ENCODE measurements at places on chromosomes 6 and 20.

- no peak for DNase-seq
These were observed 100.0 kb upstream of the CARMIL1 start for GRCh38 chr6:25179051-25179778.

DNA sequence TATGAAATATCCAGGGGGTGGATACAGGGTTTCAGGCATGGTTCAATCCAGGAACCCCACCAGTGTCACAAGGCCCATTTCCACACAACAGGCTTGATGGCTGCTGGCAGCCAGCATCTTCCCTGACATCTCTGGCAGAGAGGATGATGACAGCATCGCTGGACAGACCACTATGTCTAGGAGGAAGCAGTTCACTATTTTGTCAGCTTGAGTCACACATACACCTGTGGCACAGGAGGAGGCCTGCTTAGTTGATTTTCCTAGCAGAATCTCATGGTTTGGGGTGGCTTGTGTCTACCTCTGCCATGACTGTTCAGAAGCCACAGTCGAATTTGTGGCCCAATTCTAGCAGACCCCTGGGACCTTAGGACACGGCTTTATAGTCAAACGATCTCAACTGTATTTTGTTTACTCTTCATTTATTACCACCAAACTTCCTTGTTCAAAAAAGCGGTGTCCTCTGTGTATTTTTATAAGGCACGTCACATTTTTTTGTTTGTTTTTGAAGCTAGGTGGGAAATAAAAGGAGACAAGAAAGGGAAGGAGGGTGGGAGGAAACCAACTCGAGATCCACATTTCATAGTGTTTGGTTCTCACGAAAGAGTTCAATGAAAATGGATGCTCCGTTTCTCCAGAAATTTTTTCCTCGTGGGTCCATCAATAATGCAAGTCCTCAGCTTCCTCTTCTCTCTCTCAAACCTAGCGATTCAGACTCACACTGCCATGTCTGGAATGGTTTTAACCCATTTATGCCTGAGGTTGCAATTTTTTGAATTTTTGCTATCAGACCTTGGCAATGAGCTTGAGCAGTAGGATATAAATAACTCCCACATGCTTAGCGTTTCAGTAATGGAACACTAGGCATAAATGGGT is 94.4 kb downstream of the TOX2 start:
- DNase-seq, result no peak

- no peak for DNase-seq
These were observed 70.8 kb upstream of the FOXC1 start for GRCh38 chr6:1538810-1539478.

DNA sequence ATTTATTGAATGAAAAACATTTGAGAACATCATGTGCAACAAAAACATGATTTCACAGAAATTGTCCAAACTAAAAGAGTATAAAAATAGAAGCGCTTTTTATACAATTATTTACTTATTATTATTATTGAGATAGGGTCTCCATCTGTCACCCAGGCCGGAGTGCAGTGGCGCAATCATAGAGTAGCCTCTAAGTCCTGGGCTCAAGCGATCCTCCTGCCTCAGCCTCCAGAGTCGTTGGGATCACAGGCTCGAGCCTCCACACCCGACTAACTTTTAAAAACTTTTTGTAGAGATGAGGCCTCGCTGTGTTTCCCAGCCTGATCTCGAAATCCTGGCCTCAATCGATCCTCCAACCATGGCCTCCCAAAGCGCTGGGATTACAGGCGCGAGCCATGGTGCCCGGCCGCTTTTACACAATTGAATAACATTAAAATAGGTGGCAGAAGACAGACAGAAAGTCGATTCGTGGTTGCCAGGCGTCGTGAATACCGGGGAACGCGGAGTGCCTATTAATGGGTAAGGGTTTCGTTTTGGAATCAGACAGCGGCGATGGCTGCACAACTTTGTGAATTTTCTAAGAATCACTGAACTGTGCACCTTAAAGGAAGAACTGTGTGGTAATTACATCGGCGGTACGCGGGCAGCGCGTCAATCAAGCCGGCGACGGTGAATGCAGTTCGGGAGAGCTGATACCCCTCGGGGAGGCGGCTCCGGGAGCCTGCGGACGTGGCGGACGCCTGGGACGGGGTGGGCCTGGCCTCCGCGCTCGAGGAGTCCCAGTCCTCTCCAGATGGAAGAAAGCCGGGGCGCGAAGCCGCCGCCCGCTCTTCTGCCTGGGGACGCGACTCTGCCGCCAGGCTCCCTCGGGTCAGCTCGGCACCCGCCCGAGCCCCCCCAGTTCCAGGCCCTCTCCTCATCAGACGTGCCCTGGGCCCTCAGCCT is 807 bp downstream of the TBC1D20 start:
- peak; percentile 43 for DNase-seq

DNA sequence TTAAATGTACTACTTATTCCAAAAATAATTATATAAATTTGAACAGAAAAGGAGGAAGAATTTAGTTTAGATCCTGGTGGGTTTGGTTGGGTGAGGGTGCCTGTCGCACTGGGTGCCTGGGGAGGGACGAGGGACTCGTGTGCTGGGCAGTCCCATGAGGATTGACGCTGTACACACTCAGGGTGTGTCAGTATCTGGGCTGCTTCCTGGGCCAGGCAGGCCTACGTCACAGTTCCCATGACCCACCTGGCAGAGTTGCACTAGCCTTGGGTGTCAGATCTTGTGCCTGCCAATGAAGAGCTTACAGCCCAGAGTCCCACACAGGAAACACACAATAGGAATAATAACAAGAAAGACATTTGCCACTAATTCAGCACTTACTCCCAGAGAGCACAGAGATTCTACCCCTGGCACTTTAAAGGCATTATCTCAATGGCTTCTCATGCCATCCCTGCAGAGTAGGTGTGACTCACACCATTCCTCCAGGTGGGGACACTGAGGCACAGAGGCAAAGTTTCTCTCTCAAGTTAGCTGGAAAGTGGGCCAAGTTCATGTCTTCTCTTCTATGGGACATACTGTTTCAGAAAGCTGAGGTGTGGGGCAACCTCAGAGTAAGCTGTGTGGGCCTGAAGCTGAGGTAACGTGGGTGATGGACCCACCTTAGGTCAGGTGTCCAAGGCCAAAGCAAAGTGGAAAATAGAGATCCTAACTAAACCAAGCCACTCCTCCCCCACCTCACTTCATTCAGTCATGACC is 1.3 kb upstream of the SDCBP2 start:
- peak; percentile 30 for DNase-seq

DNA sequence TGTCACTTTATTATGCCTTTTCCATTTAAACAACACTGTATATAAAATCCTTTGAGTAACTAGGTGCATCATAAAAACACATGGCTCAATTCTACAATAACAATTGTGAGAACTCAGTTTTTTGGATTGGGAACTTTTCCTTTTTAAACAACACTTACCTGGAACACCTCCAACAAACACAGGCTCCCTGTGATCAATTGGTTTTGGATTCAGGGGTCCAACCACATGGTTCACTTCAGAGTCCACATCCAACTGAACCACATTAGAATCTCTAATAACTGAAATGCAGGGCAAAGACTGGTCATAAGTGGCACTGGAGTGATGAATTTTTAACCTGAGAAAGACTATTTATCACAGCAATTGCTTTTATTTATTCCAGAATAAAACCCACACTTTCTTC is 26.5 kb downstream of the FAM229B start:
- no peak for DNase-seq

DNA sequence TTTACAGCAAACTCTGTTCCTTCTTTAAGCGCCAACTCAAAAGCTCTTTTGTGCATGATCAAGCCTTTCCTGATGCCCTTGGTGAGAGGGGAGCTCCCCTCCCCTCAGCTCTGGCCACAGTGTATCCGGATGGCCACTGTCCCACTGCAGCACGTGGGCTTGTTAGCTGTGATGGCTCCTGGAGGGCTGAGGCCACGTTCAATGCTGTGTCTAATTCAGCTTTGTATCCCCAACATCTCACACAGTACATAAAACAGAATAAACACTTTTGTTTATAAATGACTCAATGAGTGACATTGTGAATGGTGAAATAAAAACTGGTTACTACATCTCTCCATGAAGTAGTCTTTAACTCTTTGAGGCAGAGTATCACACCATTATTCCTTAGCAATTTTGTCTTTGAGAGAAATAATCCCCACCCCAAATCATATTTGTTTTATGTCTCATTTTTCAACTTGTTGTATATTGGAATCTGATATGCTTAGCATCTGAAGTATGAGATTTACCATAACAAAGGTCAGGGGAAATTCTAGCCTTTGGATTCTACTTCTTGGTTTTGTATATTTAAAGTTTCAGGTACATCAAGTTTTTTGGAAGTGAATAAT is 44.5 kb downstream of the EDN1 start:
- no peak for DNase-seq

DNA sequence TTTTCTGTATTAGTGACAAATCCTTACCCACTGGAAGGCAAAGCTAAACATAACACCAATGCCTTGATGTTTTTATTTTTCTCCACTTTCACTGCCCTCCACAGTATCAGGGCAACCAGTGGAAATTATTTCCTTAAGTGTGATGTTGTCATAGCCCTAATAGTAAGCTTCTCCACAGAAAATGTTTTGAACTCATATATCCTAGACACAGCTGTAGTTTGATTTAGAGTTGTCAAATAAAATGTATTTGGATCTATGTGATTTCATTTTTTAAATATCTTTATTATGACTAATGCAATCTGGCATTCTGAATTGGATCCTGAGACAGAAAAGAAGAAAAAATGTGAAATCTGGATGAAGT is 70.9 kb upstream of the UFL1 start:
- no peak for DNase-seq

- DNase-seq, result no peak
These were observed 138.5 kb downstream of the MRPL14 start for GRCh38 chr6:43988801-43989200.

DNA sequence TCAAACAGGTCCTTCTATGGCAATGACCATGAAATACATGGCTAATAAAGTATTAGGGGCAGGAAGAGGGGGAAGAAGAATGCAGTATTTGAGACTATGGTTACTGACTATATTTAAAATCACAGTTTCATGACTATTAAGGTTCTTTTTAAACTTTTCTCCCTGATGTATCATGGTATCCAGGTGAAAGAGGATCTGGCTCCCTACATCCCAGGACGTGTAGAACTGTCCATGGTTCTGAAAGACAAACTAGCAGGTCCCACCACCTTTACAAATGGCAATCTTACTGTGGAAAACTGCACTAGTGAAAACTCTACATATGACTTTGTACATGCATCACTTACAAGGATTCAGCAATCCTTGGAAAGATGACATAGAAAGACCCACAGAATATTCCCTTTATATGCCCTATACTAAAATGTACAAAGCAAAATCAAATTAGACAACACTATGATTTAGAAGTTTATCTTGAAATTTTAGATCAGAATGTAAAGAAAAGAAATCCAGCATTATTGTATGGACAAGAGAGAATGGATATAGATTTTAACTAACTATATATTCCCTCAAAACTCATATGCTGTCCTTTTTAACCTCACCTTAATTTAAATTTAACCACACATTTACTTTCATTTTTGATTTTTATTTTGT is 33.5 kb downstream of the RPP21 start:
- no peak for DNase-seq

- no peak for DNase-seq
These were observed 163.6 kb downstream of the SLC16A10 start for GRCh38 chr6:111250791-111251354.

DNA sequence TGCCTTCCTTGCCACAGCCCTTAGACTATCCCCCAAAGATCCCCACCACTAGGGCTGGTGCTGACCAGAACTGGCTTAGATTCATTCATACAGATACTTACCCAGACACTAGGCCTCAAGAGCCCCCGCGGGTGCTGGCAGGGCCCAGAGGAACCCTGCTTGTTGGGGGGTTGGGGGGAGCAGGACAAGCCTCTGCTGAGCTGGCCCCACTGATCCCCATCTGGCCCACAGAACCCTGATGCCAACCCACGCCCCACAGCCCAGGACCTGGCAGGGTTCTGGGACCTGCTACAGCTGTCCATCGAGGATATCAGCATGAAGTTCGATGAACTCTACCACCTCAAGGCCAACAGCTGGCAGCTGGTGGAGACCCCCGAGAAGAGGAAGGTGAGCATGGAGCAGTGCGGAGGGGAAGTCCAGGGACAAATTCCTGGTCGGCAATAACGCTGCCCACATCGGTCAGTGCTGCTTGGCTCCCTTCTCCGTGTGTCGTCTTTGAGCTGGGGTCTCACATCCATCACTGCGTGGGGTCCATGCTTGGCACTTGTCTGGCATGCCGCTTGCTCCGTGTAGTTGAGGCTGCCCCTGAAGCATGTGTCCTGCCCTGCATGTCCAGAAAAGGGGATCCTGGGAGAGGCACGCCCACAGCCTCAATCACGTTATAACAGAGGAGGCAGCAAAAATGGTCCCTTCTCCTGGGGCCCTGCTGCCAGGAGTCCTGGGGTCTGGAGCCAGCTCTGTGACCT is 15.5 kb upstream of the MYL9 start:
- DNase-seq, result no peak

DNA sequence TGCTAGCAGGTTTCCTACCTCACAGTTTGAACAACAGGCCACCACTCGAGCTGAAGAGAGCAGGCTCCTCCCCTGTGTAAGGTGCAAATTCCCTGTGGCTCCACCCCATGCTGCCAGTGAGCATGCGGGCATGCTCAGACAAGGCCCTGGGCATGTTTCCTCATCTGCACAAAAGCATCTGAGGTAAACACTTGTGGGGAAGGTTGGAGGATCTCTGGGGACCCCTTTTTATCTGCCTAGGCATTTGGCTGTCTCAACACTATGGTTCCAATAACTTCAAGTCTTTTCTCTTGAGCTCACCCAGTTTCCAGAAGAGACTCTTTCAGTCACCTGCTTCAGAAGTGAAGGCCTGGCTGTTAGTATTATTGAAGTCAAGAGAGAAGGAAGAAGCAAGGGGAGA is 9.4 kb downstream of the C6orf58 start:
- no peak for DNase-seq

DNA sequence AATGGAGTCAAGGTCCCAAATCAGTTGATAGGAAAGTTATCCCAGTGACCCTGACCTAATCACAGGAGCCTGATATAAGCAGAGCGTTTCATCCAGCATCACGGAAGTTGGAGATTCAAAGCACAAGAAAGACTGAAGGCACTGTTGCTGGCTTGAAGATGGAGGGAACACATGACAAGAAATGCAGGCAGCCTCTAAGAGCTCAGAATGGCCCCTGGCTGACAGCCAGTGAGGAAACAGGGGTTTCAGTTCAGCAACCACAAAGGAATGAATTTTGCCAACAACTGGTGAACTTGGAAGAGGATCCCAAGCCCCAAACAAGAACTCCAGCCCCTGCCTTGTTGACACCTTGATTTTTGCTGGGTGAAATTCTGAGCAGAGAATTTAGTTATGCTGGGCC is 778.5 kb downstream of the MAFB start:
- no peak for DNase-seq

DNA sequence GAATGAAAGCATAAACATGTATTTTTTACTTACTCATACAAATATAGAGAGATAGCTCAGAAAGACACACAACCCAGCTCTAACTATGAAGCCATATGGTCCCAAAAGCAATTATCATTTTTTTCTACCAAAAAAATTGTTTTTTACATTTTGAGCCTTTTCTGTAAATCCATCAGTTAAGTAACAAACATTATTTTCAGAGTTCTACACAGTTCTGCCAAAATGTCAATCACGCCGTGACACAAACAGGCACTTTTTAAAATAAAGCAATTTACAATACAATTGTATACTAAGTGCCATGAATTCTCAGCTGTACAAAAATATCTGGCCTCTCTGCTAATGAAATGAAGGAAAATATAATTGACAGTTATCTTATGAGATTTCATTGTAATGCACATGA is 201.4 kb upstream of the ID4 start:
- DNase-seq, result no peak

Data from activated naive CD4-positive, alpha-beta T cell treated with anti-CD3 and anti-CD28 coated beads, Interleukin-2, amount 50 U/mL, for 16 hours (primary cell).